ENCODE measurements at places on chromosomes 11 and 22.

- no peak for DNase-seq
These were observed 20.0 kb upstream of the NDUFC2 start for GRCh38 chr11:78099666-78100065.

- no peak for DNase-seq
These were observed 99.4 kb downstream of the PDE3B start for GRCh38 chr11:14742849-14743559.

DNA sequence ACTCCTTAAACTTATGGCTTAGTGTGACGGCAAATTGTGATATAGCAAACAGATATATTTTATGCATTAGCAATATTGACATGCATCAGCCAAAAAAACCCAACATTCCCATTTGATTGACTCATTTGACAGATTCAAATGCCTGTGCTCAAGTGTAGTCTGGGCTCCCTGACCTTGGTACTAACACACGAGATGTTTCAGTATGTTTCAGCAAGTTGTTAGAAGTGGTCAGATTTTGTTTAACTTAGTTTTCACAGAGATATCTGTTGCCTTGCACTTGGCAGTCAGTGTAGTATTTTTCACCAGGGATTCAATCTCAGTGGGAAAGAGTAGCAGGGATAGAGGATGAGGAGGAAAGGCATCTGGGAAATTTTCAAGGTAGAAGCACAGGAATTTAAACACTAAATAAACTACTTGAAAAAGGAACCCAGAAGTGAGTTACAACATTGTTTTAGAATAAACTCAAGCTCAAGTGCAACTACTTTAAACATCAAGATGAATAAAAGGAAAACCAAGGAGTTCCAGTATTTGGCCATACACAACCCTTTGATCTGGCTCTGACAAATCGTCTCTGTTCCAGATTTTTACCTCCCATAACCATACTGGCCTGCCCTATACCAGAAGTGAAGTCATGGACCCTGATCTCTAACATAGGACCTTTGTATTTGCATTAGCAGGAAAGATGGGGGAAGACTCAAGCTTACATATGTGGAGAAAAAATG, 56.5 kb upstream of the BLID start:
- no peak for DNase-seq

DNA sequence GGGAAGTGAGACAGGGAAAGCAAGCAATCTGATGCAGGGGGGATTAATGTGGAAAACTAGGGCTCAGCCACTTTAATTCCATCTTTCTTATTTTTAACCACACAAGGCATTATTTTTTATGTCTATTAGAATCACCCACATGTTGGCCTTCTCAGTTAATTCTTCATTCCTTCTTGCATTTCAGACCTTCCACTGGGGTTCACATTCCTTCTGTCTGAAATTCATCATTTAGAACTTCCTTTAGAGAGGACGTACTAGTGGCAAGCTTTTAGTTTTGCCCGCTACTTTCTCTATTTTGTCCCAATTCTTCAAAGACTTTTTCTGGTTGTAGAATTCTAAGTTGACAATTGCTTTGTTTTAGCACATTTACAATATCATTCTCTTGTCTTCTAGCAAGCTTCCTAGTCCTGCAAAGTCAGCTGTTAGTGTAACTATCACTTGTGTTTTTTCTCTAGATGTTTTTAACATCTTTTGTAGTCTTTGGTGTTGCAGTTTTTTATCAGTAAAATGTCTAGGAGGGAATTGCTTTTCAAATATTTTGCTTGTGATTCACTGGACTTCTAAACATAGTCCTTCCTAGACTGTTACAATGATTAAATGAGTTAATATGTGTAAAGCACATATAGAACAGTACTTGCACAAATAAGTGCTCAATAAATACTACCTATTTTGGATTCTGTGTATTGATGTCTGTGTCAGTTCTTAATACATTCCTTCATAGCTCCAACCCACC, 5.5 kb upstream of the NNMT start:
- DNase-seq, result no peak

GRCh38 chr11:62152245-62153086, 28.7 kb downstream of the INCENP start:
- DNase-seq, result no peak

DNA sequence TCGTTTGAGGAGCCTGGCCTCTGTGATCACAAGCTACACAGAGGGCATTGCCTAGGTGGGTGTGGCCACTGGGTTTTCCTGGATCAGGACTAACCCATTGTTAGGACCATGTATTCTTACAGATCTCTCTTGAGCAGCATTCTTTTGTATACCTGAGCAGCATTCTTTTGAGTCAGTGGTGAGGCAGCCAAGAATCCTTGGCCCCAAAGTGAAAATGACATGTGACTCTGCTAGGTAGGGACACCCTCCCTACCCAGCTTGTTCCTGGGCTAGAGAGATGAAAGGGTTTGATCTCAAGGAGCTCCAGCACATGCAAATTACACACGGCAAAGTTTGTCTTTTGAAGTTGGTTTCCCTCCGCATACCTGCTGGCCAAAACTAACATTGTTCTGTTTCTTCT, 55.0 kb upstream of the HORMAD2 start:
- no peak for DNase-seq

DNA sequence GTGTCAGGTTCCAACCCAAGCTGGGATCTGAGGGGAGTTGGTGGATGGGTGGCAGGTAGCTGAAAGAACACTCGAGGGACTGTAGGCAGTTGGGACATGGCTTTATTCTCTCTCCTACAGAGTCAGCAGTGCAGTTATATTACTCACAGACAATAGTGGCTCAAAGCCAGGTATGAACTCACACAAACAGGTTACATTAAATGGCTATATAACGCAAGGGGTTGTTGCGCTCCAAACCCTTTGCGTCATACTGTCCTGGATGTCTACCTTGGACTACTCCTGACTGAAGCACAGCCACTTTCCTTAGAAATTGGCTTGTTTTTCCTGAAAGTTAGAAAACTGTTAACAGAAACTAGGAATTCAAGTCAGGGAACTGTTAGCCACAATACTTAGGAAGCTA, 66.4 kb upstream of the OR4B1 start:
- DNase-seq, result no peak

DNA sequence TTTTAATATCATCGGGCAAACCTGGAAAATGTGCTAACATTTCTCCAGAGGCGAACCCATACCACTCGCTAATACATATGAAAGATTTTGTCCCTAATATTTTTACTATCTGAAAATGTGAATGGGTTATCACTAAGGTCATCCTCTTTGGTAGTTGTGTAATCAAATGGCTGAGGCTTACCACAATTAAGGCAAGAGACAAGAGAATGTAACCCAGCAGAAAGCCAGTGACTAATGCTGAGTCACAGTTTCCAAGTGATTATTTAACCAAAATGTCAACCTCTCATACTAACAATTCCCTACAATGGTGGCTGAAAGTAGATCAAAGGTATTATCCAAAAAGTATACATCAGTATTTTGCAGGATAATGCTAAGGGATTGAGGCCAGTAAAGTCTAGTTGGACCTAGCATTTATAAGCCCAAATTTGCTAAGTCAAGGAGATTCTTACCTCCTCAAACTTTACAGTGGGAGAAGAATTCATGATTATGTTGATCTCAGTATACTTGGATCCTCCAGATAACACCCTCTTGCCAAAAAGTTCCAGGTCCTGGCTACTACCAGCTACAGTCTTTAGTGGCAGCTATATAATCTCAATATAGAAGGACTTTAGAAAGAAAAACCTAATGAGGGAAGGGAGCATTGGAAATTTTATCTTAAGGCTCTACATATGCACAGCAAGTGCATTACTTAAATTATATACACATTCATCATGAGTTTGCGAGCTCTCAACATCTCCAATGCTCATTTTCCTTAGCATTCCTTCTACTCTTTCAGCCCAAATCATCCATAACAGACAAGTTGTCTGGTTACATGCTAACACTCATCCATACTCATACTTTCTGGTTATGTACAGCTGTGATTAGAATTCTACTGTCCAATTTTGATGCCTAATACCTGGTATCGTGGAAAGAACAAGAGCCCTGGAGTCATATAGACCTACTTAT, 25.4 kb downstream of the SIK3 start:
- no peak for DNase-seq

GRCh38 chr22:31093086-31093850, 12.2 kb downstream of the SMTN start:
- no peak for DNase-seq

- DNase-seq, result no peak
These were observed 405.3 kb upstream of the LUZP2 start for GRCh38 chr11:24091594-24091993.

DNA sequence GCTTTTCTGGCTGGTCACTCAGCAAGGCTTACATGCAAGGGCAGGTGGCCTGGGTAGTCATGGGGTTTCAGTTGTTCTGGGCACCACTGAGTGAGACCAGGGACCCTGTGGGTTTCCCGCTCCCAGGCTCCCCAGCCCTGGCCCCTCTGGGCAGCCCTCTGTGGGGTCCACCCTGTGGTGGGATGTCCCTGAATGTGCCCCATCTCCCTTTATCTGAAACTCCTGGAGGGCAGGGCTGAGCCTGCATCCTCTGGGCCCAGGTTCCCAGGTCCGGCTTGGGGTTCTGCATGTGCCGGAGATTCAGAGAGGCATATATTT, 1041.0 kb downstream of the BRD1 start:
- no peak for DNase-seq

DNA sequence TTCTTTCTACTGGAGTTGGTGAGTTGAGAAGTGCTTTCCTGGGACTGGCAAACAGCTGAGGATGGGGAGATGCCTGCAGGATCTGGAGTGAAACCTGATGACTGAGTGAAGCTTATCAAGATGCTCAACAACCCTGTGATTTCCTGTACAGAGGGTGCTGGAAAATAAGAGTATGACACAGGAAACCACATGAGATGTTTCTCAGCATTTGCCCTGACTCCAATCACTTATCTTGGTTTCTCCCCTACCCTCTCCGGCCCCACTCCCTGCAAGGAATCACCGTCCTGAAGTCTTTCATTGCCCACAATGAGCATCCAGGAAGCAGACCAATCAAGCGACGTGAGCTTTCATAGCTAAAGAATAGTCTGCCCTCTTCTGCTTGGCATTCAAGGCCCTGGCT, at the start of gene MRGPRX2:
TSS of gene MRGPRX2 (minus strand) at position 89 of the 400 bp plus-strand sequence. CDS start 4,315 bp downstream, outside the sequence.
- DNase-seq, result no peak

DNA sequence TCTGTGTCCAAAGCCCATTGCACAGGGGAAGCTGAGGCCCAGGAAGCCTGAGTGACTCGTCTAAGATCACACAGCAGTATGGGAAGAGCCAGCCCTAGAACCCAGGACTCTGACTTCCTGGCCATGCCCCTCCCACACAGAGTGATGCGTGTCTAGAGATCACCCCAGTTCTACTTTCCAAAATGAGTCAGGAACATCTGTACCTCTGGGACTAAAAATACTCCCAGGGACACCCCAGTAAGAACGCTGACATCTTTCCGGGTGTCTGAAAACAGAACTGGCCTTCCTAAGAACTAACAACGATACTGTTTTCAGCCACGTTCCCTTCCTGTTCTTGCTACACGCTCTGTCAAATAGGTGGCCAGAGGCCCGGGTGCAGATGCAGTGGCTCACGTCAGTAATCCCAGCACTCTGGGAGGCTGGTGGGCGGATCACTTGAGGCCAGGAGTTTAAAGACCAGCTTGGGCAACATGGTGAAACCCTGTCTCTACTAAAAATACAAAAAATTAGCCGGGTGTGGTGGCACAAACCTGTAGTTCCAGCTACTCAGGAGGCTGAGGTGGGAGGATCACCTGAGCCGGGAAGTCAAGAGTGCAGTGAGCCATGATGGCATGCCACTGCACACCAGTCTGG, 21.7 kb upstream of the PDGFB start:
- DNase-seq, result no peak

- DNase-seq, result no peak
These were observed 33.8 kb downstream of the CASP4 start for GRCh38 chr11:104934594-104934993.

- no peak for DNase-seq
These were observed 29.9 kb downstream of the ENDOD1 start for GRCh38 chr11:95119361-95120060.

GRCh38 chr11:122220321-122220720, 104.3 kb upstream of the BLID start:
- DNase-seq, result no peak

- DNase-seq, result no peak
These were observed 14.0 kb downstream of the RHOG start for GRCh38 chr11:3826721-3827120.

DNA sequence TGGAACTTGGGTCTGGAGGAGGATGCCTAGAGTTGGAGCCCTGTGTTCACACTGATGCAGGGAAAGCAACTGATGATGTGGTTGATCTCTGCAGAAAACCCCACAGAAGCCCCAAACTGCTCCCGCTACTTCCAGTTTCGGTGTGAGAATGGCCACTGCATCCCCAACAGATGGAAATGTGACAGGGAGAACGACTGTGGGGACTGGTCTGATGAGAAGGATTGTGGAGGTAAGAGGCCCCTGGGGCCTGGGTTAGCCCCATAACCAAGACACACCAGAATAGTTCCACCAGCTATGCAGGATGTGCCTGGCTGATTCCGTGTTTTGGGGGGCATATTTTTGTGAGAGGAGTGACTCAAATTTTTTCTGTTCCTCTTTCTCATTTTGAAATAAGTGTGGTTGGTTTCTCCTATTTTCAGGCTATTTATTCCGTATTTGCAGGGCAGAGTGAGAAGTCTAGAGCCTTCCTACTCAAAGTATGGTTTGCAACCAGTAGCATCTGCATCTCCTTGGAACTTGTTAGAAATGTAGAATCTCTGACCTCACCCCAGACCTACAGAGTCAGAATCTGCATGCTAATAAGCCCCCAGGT, 137.3 kb upstream of the SORL1-AS1 start:
- no peak for DNase-seq

DNA sequence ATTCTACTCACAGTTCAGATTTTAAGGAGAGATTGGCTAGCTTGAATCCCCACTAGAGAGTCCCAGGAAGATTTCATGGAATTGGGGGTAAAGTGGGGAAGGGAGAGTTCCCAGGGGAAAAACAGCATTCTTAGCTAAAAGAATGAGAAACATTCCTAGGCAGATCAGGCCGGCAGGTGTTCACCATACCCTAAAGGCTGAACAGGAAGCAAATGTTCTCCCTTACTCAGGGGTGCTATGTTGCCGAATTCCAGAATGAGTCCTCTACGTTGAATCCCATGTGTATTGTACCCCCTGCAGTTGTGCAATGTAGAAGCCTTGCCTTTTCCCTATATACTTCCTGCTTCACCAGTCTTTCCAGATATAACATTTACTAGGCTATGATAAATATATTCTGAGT, 135.2 kb upstream of the NCAM1 start:
- DNase-seq, result no peak

GRCh38 chr11:59112494-59112893, 5.5 kb downstream of the FAM111B start:
- DNase-seq, result no peak
